Fibroblast of mammary gland (primary cell): ENCODE measurements at places on chromosomes 3 and 15.

GRCh38 chr3:69085833-69086722 lies 1.3 kb downstream of the ARL6IP5 start:
- DNase-seq = peak; percentile 97

DNA sequence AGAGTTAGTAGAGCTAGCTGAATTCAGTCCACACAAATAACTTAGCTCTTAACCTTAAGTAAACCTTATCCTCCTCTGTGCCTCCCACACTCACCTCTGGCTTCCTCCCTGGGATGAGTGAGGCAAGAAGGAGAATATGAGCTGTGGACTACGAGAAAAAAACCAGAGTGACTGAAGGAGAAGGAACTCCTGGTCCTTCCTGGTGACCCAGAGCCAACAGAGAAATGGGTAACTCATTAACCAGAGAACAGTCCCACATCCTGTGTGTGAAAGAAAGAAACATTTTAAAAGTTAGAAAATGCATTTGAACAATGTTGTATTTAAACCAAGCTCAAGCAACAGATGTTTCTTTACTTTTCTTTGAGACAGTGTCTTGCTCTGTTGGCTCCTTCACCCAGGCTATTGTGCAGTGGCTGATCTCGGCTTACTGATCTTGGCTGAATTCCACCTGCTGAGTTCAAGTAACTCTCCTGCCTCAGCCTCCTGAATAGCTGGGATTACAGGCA lies 27.5 kb upstream of the FAM81A start:
- peak; percentile 7 for DNase-seq

- no peak for DNase-seq
These were observed 58.3 kb downstream of the SMAD6 start for GRCh38 chr15:66760097-66760967.

GRCh38 chr15:66939451-66940023 lies 125.9 kb upstream of the SMAD3 start:
- no peak for DNase-seq

- no peak for DNase-seq
These were observed 50.4 kb downstream of the FOXB1 start for GRCh38 chr15:60054472-60054871.

GRCh38 chr3:62587169-62587568 lies 213.8 kb upstream of the FEZF2 start:
- DNase-seq = peak; percentile 97

- DNase-seq = no peak
These were observed 105.7 kb downstream of the ANO10 start for GRCh38 chr3:43515970-43516635.

DNA sequence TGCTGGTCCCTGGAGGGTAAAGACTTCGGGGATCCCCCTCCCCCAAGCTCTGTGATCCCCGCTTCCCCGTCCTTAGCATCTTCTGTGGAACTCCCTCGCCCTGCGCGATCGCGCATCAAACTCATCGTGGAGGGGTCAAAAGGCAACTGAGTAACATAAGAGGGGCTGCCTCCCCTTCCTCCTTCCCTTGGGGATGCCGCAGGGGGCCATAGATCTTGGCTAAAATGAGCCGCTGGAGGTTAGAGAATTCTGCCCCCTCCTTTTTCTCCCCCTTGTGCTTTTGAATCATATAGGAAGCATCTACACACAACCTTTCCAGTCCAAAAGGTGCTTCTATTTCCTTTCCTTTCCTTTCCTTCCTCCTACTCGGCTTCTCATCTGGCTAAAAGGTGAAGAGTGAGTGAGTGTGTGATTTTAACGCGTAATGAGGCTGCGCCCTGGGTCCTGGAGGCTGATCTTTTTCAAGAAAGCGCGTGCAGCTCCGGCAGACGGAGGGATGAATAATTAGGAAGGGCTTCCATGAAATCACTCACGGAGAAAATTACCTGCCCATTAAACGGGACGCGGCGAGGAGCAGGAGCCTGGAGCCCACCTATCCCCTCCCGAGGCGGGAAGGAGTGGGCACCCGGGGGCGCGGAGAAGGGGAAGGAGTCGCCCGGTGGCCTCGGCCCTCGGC lies 831 bp upstream of the ROBO2 start:
- peak; percentile 6 for DNase-seq

DNA sequence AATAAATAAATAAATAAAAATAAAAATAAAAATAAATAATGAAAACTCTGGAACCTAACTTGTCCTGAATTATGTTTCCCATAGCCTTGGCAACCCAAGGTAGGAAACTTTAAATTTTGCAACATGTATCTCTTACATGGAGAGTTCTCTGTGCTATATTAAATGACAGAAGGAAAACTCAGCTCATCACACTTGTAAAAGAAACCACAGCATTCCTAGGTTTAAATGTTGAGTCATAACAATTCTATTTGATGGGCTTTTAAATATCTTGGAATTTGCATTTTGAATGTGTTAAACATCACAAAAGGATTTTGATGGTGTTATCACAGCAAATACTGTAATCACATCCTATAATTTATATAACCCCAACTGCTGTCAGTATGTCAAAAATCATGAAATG lies 144.2 kb downstream of the LRTM1 start:
- no peak for DNase-seq

GRCh38 chr3:41148478-41148877 lies 50.8 kb upstream of the CTNNB1 start:
- DNase-seq = no peak

- no peak for DNase-seq
These were observed 86.3 kb downstream of the RSL24D1 start for GRCh38 chr15:55110446-55110845.

GRCh38 chr3:169387751-169388696 lies 275.5 kb downstream of the MECOM start:
- peak; percentile 17 for DNase-seq

GRCh38 chr3:178561239-178561638 lies 25.0 kb downstream of the KCNMB2 start:
- no peak for DNase-seq

DNA sequence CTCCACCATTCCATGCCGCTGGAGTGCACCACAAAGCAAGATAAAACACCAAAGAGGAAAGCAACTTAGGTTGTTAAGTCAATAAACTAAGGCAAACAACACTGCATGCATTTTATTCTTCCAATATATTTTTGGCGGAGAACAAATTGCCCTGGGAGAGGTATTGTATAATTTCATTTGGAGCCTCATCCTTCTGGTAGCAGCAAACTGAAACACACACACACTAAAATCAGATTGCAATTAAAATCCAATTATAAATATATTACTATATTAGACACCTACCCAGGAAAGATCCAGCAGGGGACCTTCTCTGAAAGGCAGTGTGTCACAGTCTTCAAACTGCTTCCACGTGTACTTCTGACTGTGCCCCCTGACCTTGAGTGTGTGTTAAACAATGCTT lies 102.3 kb downstream of the RORA start:
- no peak for DNase-seq

DNA sequence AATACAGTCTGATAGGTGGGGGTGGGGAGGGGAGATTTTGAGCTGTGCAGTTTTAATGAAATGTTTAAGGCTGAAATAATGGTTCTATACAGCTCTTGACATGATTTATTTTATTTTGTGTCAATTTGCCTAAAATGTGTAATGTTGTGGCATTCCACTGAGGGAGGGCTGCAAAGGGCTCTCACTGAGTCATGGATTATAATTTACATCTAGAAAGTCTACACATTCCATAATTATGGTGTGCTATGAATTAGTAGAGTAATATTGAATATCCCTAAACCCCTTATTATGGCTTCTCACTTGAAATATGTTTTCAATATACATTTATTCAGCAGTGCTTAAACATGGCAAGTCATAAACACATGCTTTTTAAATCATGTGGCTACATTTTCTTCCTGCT lies 103.9 kb downstream of the RARB start:
- DNase-seq = no peak

DNA sequence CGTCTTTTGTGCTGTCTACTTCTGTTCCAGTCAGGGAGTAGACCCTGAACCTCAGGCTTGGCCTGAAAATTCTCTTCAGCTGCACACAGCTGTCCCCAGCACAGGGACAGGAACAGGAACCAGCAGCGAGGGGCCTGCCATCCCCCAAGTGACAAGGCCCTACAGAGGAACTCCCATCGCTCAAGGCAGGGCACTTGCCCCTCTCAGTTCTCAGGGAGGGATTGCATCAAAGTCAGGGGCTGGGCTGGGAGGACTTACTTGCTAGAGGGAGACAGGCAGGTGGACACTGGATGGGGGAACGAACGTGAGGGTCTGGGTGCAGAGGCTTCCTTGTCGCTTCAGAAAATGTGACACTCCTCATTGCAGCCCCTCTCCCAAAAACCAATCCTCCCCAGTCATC lies 163.6 kb downstream of the CHSY1 start:
- DNase-seq = no peak

GRCh38 chr3:51968170-51968775 lies 1.0 kb upstream of the PCBP4 start:
- peak; percentile 37 for DNase-seq

- no peak for DNase-seq
These were observed 425.4 kb downstream of the PLOD2 start for GRCh38 chr3:145735631-145736030.

DNA sequence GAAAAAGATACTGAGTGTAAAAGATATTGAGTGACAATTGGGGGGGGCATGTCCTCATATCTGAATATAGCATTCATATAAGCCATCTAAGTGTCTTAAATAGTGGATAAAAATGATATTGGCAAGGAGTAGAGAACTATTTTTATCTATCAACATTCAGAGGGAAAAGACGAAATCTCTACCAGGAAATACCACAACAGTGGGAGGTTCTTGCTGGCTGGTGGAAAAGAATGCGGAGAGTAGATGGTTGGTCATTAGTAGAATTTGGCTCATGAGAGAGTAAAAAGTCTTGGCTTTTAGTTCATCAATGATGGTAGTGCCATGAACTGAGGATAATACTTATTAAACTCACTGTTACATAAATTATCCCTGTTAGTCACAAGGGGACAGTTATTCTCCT lies 4.8 kb upstream of the TCF12 start:
- no peak for DNase-seq

DNA sequence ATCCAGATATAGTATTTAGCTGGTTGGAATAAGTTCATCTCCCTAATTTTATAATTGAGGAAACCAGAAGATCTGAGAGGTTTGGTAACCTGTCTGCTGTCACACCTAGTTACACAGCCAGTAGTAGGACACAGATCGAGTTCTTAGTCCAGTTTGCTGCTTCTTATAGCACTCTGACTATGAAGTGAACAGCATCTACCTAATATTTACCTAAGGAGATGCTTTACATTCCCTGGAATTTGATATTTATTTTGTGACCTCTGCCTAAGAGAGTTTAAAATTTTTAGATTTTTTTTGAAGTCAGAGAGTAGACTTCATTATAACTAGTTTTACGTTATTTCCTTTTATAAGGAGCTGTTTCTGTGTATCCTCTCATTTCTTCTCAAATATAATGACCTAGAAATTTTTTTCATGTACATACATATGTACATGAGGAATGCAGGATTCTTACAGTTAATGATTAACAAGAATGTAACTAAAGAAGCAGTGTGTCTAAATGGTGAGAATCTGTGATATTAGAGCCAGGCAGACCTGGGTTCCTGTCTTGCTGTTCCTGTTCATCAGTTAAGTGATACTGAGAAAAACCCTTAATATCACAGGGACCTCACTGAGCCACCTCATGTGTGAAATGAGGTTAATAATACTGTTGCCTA lies 4.3 kb downstream of the ARHGEF26 start:
- no peak for DNase-seq

DNA sequence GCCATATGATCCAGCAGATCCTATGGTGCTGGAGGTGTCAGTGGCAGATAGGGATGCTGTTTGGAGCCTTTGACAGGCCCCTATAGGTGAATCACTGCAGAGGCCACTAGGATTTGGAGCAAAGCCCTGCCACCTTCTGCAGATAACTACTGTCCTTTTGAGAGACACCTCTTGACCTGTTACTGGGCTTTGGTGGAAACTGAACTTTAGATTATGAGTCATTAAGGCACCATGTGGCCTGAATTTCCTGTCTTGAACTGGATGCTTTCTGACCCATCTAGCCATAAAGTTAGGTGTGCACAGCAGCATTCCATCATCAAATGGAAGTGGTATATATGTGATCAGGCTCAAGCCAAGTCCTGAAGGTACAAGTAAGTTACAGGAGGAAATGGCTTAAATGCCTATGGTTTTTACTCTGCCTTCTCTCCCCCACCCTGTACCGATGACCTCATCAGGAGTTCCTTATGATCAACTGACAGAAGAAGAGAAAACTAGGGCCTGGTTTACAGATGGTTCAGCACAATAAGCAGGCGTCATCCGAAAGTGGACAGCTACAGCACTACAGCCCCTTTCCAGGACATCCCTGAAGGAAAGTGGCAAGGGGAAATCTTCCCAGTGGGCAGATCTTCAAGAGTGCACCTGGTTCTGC lies 565.6 kb upstream of the AGTR1 start:
- DNase-seq = peak; percentile 16

DNA sequence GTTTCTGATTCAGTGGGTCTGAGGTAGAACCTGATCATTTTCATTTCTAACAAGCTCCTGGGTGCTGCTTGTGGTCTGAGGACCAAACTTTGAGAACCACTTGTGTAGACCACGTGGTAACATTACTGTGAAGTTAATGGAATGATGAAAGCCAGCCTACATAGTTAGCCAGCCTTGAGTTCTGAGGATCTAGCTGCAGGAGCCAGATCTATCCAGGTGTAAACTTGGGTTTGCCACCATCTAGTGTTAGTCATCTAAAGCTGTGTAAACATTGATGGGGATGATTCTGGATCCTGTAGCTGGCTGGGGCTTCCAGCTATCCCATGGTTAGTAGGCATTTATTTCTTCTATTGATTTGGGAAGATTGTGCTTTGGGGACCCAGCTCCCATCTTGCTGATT lies 170.0 kb downstream of the TMEM108 start:
- no peak for DNase-seq

DNA sequence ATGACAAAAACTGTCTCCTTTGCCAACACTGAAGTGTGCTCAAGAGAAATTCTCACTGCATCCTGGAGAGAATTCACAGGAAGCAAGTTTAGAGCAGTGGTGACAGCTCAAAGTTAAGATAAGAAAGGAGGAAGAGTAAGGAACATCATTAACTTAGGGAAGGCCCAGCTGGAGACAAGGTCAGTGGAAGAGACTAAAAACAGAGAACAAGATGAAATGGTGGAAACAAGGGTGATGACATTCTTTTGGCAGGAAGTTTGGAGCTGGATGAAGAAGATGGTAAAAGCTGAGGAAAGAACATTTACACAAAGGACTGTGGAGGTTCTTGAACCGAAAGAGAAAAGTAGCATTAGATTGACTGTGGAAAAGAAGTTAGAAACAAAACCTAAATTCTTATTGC lies 6.7 kb upstream of the SUCLG2 start:
- DNase-seq = peak; percentile 36

DNA sequence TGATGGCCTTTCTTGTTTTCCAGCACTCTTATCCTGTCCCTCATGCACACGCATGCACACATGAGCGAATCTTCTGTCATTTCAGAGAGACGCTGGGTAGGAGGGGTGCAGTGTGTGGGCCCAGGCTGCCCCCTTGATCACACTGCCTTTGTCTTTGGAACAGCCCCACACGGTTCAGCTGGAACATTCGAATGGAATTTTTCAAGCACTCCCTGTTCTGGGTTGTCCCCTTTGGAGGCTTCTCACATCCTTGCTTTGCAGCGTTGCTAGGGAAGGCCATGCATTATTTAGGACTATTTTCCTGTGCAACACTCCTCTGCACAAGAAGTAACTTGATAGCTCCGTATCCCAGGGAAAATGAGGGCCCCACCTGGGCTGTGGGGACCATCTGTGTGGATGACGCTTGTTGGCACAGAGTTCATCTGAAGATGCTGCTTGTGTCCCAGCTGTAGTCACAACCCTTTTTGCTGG lies 78.4 kb downstream of the SPSB4 start:
- no peak for DNase-seq

GRCh38 chr3:151037746-151038477 lies 47.6 kb upstream of the MED12L start:
- DNase-seq = peak; percentile 94
